ENCODE measurements at places on chromosomes 6 and 20. TPM values are rescaled to one million over a fixed set of nuclear protein-coding genes. Genes with fewer than 3 reads are reported as not detected.

DNA sequence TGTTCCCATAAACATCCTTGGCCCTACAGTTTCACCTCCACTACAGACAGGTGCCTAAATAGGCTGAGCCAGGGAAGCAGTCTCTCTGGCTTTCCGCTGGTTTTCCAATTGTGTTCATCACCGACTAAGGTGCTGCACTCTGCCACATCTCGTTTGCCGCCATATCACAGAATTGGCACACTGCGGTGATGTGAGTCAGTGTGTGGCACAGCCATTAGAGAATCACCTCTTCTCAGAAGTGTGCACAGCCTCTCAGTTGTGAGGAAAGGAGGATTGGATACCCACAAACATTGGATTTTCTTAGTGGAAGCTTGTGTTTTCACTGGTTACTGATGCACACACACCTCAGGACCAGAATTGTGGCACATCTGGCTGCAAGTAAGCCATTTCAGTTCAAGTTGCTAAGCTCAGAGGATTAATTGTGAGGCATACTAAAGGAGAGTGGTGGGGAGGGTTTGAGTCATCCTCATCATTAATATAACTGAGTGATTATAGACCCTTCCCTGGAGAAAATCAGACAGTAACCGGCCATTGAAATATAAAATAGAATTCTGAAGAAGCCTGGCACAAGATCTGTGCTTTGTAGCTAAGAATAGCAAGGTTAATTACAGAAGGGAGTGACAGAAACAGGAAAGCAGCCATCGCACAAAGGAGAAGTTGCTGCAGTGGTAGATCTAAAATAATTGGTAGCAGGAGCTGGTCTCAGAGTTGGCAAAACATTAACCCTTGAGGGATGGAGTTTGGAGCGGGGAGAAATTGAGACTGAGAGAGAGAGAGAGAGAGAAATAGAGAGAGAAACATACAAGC lies 506.9 kb downstream of the LMBRD1 start:
- H3K27me3 ChIP-seq = no peaks in the 10 kb centered on the region
- H3K27ac ChIP-seq = no peak overlapping the region
- no peak for DNase-seq

KIAA1755 gene
- not detected for total RNA-seq

GRCh38 chr6:112946051-112946450 lies 598.9 kb downstream of the RFPL4B start:
- no peaks in the 10 kb centered on the region for H3K4me1 ChIP-seq
- DNase-seq = no peak
- no peaks in the 10 kb centered on the region for H3K27me3 ChIP-seq
- no peaks in the 10 kb centered on the region for H3K36me3 ChIP-seq
- H3K27ac ChIP-seq = no peak overlapping the region

GRCh38 chr20:25309395-25310267 lies 61.7 kb downstream of the PYGB start:
- no peaks in the 10 kb centered on the region for H3K27me3 ChIP-seq
- peak overlapping the region; percentile 56 for H3K27ac ChIP-seq
- DNase-seq = no peak
- no peak overlapping the region for H3K4me3 ChIP-seq

KHDC1 gene
- total RNA-seq = 2.4 TPM

BCAS4 gene
- 46.7 TPM for total RNA-seq

SLC17A1 gene
- not detected for total RNA-seq

GPR6 gene
- total RNA-seq = not detected

- H3K27ac ChIP-seq = no peak overlapping the region
- H3K4me1 ChIP-seq = peaks cover 16% of the 10 kb centered on the region
- H3K27me3 ChIP-seq = no peaks in the 10 kb centered on the region
- H3K36me3 ChIP-seq = no peaks in the 10 kb centered on the region
- no peak overlapping the region for H3K4me3 ChIP-seq
These were observed 221.5 kb downstream of the NRN1 start for GRCh38 chr6:5785249-5785648.

SOD2 gene
- 91.0 TPM for total RNA-seq

GGTLC1 gene
- total RNA-seq = not detected

DNA sequence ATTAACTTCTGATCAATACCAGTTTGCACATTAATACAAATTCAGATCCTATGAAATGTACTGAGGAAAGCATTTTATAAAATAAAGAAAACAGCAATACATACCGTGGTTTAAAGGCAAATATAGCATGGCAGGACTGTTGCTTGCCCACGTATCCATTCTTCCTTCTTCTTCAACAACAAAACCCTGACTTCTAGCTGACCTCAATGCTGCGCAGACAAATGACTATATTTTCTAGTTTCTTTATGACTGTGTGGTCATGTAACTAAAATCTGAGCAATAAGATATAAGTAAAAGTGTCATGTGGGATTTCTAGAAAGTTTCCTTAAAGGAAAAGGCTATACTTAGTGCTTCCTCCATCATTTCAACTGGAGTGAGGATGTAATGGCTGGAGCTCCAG lies 85.0 kb downstream of the CDC40 start:
- H3K4me3 ChIP-seq = no peak overlapping the region
- H3K27ac ChIP-seq = no peak overlapping the region
- H3K4me1 ChIP-seq = no peaks in the 10 kb centered on the region
- no peaks in the 10 kb centered on the region for H3K36me3 ChIP-seq

TSHZ2 gene
- total RNA-seq = 1.5 TPM

SEMG1 gene
- total RNA-seq = not detected

DNA sequence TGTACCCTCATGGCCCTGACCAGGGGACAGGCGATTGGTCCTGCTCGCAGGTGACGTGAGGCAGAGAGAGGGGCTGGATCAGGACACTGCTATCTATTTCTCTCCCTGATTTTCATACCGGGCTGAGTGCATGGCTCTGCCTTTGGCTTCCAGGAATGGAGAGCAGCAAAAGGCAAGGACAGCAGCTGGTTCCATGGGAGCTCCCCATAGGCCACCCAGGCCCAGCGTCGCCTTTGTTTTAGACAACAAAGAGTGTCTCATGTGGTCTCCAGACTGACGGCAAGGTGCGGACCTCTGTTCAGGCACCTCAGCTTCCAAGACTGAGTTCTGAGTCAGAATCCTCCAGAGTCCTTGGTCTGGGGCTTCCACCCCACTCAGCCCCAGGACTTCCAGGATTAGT lies 123.1 kb downstream of the VEGFA start:
- no peak overlapping the region for H3K4me3 ChIP-seq
- H3K4me1 ChIP-seq = no peaks in the 10 kb centered on the region
- H3K27ac ChIP-seq = no peak overlapping the region
- no peaks in the 10 kb centered on the region for H3K36me3 ChIP-seq
- DNase-seq = no peak

Data from activated B cell treated with CpG ODN at 0.5 μM for 24 hours (primary cell).